Stimulated activated CD4-positive, alpha-beta T cell treated with anti-CD3 and anti-CD28 coated beads, TNF-alpha, amount 100 ng/mL, for 1 hour (primary cell): ENCODE measurements at places on chromosomes 2 and 18.

GRCh38 chr2:13334545-13334944 is 617.8 kb downstream of the TRIB2 start:
- DNase-seq: no peak

- no peak for DNase-seq
Measured at GRCh38 chr2:120702061-120702460, 33.6 kb upstream of the GLI2 start.

- no peak for DNase-seq
Measured at GRCh38 chr2:218188528-218188927, 21.8 kb upstream of the CXCR1 start.

- DNase-seq: no peak
Measured at GRCh38 chr2:100141906-100142305, 484 bp downstream of the AFF3 start.

GRCh38 chr2:11389551-11390398 is 45.3 kb upstream of the ROCK2 start:
- DNase-seq: no peak
